Activated CD4-positive, CD25-positive, alpha-beta regulatory T cell (primary cell): ENCODE measurements at places on chromosomes 7 and 10.

GRCh38 chr10:74813381-74814259 is 12.8 kb upstream of the KAT6B start:
- DNase-seq = no peak

GRCh38 chr10:42594246-42594650 is 44.1 kb downstream of the ZNF33B start:
- DNase-seq = no peak

GRCh38 chr7:25671111-25671510 is 442.8 kb upstream of the NPVF start:
- DNase-seq = no peak

GRCh38 chr7:32218741-32219288 is 148.6 kb upstream of the PDE1C start:
- DNase-seq = no peak

DNA sequence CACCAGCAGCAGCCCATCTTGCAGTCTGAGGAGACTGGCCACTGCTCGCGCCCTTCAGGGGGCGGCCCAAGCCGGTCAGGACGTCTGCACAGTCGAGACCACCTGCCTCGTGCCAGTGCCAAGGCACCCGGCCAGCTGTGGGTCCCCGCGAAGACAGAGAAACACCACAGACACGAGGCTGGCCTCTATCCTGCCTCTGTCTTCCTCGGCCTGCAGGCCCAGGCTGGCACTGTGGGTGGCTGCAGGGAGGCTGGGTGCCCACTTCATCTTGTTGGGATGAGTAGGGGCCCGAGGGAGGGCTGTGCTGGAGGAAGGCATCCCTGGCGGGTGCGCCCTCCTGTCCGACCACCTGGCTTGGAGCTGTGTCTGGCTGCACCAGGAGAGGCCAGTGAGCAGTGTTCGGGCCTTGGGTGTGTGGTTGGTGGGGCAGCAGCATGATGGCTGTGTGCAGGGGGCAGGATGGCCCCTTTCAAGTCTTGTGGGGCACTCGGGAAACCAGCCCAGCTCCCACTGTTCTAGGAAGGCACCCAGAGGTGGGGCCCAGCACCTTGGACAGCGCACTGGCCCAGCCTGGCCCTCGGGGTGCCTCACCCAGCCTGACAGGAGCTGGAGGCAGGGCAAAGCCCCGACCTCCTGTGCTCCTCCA is 7.3 kb downstream of the DPYSL4 start:
- DNase-seq = no peak

- DNase-seq = no peak
Measured at GRCh38 chr10:97096261-97097083, 89.3 kb downstream of the SLIT1 start.

GRCh38 chr7:138542183-138542582 is 82.1 kb downstream of the TRIM24 start:
- DNase-seq = no peak

- no peak for DNase-seq
Measured at GRCh38 chr10:59864141-59864962, 42.0 kb downstream of the CCDC6 start.

DNA sequence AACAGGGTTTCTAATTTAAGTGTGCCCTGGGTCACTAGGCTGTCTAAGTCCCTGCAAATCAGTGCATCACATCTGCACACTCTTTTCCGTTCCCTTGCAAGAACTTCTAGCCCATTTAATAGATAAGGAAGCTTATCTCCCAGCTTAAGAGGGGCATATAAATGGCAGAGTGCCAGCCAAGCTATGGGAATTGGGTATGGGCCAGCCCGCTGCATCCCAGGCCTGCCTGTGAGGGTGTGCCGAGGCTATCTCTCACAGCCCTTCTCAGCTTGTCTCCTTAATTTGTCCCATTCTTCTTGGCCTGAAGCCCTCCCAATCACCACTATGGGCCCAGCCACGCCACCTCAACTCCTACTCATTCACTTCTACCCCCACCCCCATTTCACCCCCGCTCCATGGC is 14.7 kb downstream of the AQP1 start:
- no peak for DNase-seq

GRCh38 chr7:1087465-1087814 is 473 bp upstream of the GPER1 start:
- no peak for DNase-seq

DNA sequence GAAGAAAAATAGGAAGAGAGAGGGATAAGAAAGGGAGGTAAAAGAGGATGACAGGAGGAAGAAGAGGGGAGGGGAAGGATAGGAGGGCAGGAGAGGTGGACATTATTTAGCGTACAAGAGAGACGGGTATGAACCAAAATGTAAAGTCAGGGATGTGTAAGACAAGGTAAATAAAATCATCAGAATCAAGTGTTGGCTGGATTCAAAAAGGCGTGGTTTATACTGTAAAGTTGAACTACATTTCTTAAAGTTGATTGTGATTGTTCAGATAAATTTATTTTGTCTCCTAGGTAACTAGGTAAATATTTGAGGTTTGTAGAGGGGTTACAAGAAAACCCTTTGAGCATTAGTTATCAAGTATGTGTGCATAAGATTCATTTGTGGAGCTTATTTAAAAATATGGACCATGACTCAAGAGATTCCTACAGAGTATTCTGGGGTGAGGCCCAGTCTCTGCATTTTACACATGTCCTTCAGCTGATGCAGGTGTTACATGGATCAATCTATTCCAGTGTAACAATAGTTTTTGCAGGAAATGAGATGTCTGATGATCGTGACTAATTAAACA is 512.1 kb upstream of the MBL2 start:
- DNase-seq = no peak

DNA sequence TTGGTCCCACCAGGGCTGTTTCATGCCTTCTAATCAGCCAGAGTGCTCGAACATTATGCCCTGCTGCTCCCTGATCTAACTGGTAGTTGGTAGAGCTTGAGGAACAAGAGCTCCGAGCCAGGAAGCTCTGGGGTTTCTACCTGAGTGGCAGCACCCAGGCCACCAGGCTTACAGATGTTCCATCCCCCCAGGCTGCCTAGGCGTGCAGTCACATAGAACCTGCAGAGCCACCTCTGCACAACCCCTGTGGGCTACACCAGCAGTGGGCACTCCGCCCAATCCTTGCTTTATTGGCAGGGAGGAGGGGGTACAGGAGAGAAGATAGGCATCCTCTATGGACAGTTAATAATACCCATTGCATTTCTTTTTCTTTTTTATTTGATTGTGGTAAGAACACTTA is 21.8 kb downstream of the MAP3K8 start:
- no peak for DNase-seq
